ENCODE measurements at places on chromosomes 13 and 19. TPM values are rescaled to one million over a fixed set of nuclear protein-coding genes. Genes with fewer than 3 reads are reported as not detected.
A peak's percentile ranks its signal among the peaks of the same experiment; 100 is the strongest.

DNA sequence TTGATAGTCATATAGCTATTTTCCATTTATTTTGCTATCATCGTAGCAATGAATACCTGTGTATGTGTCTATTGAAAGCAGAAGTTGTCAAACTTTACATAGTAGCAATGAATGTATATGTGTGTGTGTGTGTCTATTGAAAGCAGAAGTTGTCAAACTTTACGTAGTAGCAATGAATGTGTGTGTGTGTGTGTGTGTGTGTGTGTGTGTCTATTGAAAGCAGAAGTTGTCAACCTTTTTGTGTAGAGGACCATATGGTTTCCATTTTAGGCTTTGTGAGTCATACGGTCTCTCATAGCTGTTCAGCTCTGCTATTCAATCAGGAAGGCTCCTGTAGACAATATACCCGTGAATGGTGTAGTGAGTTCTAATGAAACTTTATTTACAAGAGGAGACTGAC, 20.8 kb downstream of the NLRP4 start:
- no peak for DNase-seq

GRCh38 chr19:6161271-6161850, 25.9 kb downstream of the ACSBG2 start:
- peak; percentile 48 for DNase-seq

GRCh38 chr13:58018020-58018419, 386.5 kb downstream of the PCDH17 start:
- DNase-seq = no peak

Gene PRODH2
- total RNA-seq = not detected

DNA sequence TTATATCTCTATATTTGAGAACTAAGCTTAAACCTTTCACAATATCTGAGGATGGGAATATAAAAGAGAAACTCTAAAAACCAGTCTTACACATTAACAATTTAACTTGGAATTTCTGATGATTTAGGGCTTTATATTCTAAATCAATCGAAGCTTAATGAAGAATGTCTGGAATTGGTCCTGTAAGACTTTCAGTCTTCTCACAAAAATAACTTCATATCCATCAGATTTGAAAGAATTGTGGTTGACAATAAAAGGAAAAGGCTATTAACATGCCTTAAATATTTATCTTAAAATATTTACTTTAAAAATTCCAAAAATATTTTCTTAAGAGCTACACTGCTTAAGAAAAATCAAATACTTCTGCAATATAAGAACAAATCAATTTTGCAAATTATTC, 27.3 kb downstream of the MYCBP2 start:
- DNase-seq = no peak

Gene EFNB2
- 0.24 TPM for total RNA-seq

GRCh38 chr19:8491574-8491973, 10.9 kb downstream of the PRAM1 start:
- no peak for DNase-seq

Gene HRC
- total RNA-seq = not detected

DNA sequence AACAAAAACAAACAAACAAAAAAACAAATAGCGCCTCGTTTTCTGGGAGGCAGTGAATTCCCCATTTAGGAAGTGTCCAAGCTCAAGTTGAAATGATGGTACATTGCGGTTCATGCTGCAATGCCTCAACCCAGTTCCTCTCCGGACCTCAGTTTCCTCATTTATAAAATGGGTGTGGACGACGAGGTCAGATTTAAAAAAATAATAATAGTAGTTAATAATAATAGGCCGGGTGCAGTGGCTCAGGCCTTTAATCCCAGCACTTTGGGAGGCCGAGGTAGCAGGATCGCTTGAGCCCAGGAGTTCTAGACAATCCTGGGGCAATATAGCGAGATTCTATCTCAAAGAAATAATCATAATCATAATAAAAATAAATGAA, 15.5 kb upstream of the ERCC1 start:
- DNase-seq = no peak

DNA sequence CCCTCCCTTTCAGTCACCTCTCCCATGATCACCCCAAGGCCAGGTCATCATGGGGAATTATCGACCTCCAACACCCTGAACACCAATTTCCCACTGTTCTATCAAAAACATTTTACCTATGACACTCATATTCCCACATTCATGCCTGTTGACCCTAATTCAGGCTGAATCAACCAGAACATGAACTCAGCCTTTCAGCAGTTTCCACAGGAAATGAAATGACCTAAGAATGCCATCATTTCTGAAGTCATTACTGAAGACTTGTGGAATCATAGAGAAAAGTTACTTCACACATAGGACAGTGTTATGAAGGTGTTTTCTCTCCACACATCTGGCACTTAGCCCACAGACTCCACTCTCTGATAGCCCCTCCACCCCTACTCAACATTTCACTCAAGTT, 29.9 kb upstream of the FAM124A start:
- no peak for DNase-seq
